Retinal pigment epithelial cell (primary cell): ENCODE measurements at places on chromosomes 11 and 22.

GRCh38 chr11:64741375-64742086 is 2.4 kb downstream of the RASGRP2 start:
- DNase-seq, result no peak

DNA sequence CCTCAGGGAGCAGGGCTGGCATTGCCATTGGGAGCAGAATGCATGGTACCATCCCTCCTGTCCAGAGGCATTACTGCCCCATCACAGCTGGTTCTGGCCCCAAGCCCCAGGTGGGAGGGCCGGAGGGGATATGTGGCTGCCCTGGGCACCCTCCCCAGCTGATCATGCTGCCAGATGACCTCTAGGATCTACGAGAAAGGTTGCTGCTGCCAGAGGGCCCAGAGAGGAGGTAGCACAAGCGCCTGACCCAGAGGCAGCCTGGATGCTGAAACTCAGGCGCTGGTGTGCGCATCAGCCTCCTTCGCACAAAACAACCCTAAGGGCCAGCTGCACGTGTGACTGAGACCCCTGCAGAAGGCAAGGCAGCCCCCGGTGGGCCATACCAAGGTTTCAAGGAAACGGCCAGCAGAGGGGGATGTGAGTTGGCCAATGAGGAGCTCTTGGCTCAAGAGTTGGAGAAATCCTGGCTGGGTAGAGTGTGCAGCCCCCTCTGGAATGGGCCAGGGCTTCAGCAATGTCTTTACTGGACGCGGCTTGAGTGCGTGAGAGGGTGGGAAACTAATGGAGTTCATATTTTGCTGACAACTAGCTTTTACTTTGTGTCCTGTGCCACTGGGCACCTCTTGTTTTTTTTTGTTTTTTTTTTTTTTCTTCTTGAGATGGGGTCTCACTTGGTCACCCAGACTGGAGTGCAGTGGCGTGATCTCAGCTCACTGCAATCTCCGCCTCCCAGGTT is 88.3 kb upstream of the PARVA start:
- no peak for DNase-seq

DNA sequence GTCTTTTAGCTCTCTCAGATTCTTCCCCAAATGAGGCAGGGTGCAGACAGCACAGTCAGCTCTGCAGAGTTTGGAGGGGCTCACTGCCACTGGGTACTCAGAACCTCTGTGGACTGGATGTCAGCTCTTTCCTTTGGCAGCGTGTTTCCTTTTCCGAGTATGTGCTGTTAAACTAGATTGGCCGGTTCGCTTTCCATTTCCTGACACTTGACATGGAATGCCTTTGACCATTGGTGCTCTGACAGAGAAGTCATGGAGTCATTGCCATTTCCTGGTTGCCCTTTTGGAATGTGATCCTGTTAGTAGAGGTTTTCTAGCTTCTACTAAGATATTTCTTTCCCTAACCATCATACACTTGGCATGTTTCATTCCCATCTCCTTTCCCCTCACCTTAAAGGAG is 86.7 kb downstream of the SWAP70 start:
- DNase-seq, result no peak

DNA sequence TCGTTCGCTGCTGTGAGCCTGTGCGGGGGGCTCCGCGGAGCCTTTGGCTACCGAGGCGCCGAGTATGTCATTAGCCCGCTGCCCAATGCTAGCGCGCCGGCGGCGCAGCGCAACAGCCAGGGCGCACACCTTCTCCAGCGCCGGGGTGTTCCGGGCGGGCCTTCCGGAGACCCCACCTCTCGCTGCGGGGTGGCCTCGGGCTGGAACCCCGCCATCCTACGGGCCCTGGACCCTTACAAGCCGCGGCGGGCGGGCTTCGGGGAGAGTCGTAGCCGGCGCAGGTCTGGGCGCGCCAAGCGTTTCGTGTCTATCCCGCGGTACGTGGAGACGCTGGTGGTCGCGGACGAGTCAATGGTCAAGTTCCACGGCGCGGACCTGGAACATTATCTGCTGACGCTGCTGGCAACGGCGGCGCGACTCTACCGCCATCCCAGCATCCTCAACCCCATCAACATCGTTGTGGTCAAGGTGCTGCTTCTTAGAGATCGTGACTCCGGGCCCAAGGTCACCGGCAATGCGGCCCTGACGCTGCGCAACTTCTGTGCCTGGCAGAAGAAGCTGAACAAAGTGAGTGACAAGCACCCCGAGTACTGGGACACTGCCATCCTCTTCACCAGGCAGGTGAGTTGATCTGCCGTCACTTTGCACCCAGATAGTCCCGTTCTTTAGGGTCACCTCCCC is 1.0 kb downstream of the ADAMTS15 start:
- no peak for DNase-seq

DNA sequence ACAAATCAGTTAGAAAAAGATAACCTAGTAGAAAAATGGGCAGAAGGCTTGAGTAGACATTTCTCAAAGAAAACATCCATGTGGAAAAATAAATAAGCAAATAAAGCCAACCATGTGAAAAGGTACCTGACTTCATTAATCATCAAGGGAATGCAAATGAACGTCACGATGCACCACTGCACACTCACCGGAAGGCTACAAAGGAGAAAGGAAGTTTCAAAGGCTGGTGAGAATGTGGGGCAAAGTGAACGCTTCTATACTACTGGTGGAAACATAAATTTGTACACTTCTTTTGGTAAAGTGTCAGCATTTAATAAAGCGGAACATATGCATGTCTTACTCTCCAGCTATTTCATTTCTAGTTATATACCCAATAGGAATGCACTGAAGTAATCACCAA is 166.8 kb downstream of the CSNK2A3 start:
- no peak for DNase-seq
